ENCODE measurements at places on chromosomes 16 and 17.
A peak's percentile ranks its signal among the peaks of the same experiment; 100 is the strongest.

- DNase-seq: no peak
These were observed 6.9 kb downstream of the PPY start for GRCh38 chr17:43935204-43935925.

- no peak for DNase-seq
These were observed 7.8 kb upstream of the ADAP2 start for GRCh38 chr17:30913955-30914354.

DNA sequence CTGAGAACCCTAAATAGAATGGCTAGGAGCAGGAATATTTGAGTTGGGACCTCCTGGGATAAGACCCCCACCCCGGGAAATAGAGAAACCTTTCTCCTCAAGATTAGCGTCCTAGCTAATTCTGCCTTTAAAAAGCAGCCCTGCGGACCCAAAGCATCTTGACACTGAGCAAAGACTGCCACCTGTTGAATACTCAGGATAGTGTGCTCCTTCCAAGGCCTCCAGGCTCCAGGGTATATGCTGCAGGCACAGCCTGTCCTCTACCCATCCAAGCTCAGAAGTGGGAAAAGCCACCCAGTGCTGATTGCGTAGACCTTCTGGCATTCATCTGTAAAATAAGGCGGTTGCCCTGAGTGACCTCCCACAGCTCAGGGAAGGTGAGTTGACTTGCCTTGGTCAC is 456.2 kb upstream of the DYNLRB2 start:
- peak; percentile 13 for DNase-seq

- no peak for DNase-seq
These were observed 144.1 kb upstream of the CES5A start for GRCh38 chr16:56019274-56019673.

- DNase-seq: no peak
These were observed 2.4 kb downstream of the KCNJ12 start for GRCh38 chr17:21378553-21378952.

- no peak for DNase-seq
These were observed 7.3 kb downstream of the ACACA start for GRCh38 chr17:37399265-37399803.

DNA sequence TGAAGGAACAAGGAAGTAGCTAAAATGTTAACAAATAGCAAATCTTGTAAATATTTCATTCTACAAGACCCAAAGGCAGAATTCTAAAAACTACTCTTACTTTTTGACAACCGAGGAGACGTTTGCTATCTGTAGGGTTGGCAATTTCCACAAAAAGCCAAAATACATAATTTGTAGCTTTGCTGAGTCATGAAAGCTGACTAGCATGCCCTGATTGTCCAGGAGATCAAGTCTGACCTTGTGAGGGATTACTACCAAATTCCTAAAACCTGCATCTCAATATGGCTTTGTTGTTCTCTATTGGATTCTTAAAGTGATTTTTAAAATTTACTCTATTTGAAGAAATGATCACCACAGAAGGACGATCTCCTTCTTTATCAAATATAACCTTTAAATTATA is 10.8 kb downstream of the DNAJA2 start:
- DNase-seq: no peak

GRCh38 chr17:48655913-48656312 is 29.8 kb upstream of the HOXB9 start:
- DNase-seq: no peak

DNA sequence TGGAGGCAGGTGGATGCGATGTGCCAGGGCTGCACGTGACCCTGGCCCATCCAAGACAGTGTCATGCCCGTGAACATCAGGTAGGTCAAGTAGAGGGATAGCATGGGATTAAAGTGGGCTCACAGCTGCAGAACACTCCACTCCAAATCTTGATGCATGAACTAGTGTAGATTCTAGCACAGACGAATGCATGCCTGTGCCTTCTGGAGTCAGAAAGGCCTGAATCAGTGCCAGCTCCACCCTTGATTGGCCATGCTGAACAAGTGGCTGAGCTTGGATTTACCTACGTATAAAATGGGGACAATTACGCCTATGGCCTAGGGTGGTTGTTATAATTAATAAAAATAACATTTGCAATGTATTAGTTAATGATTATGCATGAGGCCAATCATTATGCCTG is 10.6 kb downstream of the IRX3 start:
- no peak for DNase-seq

- no peak for DNase-seq
These were observed at the start of gene CD19 for GRCh38 chr16:28931801-28932225. Gene CD19 (plus strand): TSS chr16:28931971. CDS start chr16:28932001, 30 bp downstream.

DNA sequence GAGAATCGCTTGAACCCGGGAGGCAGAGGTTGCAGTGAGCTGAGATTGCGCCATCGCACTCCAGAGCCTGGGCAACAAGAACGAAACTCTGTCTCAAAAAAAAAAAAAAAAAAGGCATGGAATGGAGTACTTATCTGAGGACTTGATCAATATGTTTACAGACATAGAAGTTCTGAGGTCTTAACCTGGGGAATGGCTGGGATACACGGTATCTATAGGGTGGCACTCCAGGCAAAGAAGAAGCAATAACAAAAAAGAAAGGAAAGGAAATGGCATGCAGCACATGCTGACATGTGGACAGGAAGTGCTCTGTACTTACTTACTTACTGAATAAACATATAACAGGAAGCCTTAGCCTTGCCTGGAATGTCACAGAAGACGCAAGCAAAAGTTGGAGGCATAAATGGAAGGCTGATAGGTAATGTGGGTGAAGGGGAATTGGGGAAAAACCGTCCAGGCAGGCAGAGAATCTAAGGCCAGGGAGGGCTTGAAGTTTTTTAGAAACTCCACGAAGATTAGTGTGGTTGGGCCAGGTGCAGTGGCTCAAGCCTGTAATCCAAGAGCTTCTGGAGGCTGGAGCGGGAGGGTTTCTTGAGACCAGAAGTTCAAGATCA is 10.1 kb upstream of the SPOP start:
- DNase-seq: peak; percentile 38

- no peak for DNase-seq
These were observed 12.4 kb upstream of the PEMT start for GRCh38 chr17:17603895-17604225.

DNA sequence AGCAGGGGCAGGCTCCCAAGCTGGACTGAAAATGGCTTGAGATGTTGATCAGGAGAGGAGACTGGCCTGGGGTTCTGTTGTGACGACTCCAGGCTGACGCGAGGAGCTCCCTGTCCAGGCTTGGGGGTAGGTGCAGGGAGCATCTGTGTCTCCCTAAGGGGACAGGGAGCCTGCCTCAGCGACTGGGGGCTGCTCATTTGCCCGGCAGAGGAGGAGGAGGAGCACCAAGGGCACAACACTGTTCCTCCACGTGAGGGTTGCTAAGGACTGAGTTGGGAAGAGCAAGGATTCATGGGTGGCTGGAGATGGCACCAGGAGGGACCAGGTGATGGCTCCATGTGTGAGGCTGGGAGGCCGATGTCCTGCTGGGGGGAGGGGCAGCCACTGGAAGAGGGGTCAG is 53.3 kb downstream of the USP22 start:
- DNase-seq: no peak

GRCh38 chr16:52843381-52843780 is 209.3 kb downstream of the CHD9NB start:
- DNase-seq: no peak

DNA sequence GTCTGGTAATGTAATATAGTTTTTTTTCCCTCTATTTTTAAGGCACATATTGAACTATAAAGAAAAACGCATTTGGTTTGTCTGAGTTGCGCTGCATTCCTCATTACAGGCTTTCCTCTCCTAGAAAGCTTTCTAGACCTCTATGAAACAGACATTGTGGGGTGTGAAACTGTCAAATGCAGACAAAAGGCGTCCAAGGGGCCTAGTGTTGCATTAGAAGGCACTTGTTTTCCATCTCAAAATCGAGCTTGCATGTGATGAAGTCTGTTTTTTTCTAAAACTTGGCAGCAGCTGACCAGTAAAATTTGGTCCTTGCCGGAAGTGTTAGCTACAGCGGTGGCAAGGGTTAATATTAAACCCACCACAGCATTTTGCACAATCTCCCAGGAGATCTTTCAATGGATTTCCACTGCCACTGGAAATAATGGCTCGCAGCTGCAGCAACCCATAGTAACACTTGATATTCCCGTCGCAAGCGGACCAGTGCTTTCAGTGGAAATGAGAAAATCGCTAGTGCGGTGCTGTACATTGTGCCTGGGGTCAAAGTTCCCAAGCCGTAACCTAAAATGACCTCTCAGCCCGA is 602.6 kb downstream of the KCNJ2 start:
- DNase-seq: no peak

- DNase-seq: no peak
These were observed 71.1 kb downstream of the RPGRIP1L start for GRCh38 chr16:53632526-53632925.

DNA sequence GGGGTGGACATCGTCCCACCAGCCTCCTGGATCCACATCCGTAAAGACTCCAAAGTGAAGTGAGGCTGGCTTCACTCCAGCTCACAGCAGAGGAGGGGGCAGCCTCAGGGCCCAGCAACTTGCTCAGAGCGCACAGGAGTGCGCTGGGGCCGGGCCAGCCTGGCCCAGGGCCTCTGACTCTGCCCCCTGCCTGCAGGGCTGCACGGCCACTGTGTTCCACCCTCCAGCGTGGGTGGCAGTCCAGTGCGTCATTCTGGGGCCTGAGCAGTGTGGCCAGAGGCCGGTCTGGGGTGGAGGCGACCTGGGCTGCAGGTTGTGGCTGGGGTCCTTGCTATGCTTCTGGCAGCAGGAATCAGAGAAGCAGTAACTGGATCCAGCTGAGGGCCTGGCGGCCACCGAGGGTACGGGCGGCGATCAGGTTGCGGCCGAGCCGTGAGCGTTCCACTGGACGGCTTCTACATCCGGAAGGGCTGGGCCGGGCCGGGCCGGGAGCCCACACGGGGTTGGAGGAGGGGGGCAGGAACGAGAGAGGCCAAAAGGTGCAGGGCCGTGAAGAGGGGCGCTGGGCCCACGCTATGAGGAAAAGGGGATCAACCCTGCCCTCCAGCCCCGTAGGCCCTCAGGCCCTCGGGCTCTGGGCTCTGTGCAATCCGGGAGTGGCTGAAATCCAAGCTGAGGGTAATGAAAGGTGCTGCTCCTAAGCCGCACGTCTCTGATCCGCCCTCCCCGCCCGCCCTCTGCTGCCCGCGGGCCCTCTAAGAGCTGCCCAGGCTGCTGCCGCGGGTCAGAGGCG is at the start of gene FSCN2:
Gene FSCN2, plus strand, starts transcription at position 787 of the 793 bp plus-strand sequence. CDS start 155 bp downstream, outside the sequence.
- DNase-seq: no peak

GRCh38 chr17:45361976-45362375 is 45.2 kb upstream of the MAP3K14 start:
- no peak for DNase-seq

- DNase-seq: no peak
These were observed 71.5 kb upstream of the PLCG2 start for GRCh38 chr16:81707411-81708265.

DNA sequence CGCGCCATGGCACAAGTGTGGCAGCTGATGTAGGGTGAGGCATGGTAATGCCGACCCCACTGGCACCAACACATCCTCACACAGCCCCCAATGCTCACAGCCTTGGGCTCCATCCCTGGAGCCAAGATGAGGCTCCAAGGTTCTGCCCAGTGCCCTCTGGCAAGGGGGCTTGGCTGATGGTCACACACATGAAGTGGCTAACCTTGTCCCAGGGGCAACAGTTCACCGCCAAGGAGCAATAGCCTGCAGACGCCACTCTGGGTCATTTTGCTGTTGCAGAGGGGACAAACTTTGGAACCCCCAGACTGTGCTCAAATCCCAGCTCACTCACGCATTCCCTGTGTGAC is 26.8 kb downstream of the TNFRSF13B start:
- DNase-seq: no peak

DNA sequence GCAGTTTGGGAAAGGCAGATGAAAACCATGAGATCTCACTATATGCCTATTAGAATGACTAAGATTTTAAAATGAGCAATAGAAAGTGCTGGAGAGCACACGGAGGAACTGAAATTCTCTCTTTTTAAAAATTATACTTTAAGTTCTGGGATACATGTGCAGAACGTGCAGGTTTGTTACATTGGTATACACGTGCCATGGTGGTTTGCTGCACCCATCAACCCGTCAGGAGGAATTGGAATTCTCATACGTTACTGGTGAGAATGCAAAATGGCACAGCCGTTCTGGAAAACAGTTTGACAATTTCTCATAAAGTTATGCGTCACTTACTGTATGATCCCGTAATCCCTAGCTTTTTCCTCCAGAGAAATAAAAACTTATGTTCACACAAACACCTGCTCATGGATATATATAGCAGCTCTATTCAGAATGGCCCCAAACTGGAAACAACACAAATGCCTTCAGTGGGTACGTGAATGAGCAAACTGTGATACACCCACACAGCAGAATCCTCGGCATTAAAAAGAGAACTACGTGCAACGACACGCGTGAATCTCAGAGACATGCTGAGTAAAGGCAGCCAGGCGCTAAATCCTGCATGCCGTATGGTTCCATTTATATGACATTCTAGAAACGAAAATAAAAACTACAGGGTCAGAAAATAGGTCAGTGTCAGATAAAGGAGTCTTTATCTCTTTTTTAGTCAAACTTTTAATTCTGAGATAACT is 11.8 kb downstream of the PIK3R6 start:
- peak; percentile 57 for DNase-seq

GRCh38 chr17:263773-264172 is 82.3 kb upstream of the DOC2B start:
- DNase-seq: no peak

GRCh38 chr16:62620275-62620674 is 584.0 kb upstream of the CDH8 start:
- DNase-seq: no peak

GRCh38 chr17:45409659-45410076 is 23.0 kb downstream of the ARHGAP27 start:
- peak; percentile 47 for DNase-seq

- DNase-seq: no peak
These were observed 15.6 kb downstream of the CNTROB start for GRCh38 chr17:7947651-7948050.

GRCh38 chr17:78134899-78135385 is 4.4 kb downstream of the TMC8 start:
- no peak for DNase-seq

GRCh38 chr17:58046239-58047094 is 36.8 kb upstream of the DYNLL2 start:
- no peak for DNase-seq

DNA sequence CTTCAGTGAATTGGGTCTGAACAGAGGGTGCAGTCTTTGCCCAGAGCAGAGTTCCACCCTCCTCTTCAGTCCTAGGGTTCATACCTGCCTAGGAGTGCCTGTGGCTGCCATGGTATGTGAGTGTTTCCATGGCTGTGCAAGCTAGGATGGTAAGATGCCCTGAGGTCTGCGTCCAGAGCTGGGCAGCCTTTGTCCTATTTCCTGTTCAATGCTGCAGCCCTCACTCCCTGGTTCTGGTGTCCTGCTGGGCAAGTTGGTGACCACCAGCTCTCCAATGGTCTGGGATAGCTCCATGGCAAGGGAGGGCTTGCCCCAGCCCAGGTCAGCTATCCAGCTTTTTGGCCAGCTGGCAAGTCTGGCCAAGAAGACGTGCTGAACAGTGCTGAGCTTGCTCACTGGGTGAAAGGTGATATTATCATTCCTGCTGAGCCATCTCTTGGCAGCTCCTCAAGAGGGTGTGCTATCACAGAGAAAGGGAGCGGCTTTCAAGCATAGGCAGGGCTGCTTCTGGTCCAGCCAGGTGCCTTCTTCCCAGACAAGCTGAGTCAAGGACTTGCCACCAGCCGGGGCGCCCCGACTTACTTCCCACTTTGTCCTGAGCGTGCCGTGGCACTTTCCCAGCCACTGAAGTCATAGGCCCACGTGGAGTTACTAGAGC is 13.0 kb upstream of the NFATC3 start:
- DNase-seq: no peak

- no peak for DNase-seq
These were observed 110.4 kb downstream of the MRTFB start for GRCh38 chr16:14181371-14182050.

GRCh38 chr16:87855852-87856715 is 13.2 kb downstream of the SLC7A5 start:
- peak; percentile 68 for DNase-seq

GRCh38 chr17:73210002-73210678 is 17.3 kb downstream of the COG1 start:
- DNase-seq: no peak

All from activated CD8-positive, alpha-beta T cell treated with anti-CD3 and anti-CD28 coated beads for 36 hours (primary cell).